ENCODE measurements at places on chromosomes 12 and 14.

GRCh38 chr12:108589840-108590229 is 8.0 kb downstream of the TMEM119 start:
- DNase-seq, result no peak

- DNase-seq, result no peak
Measured at GRCh38 chr14:93045965-93046704, 69.6 kb downstream of the ITPK1 start.

GRCh38 chr12:106139422-106140171 is 843 bp upstream of the NUAK1 start:
- peak; percentile 57 for DNase-seq

DNA sequence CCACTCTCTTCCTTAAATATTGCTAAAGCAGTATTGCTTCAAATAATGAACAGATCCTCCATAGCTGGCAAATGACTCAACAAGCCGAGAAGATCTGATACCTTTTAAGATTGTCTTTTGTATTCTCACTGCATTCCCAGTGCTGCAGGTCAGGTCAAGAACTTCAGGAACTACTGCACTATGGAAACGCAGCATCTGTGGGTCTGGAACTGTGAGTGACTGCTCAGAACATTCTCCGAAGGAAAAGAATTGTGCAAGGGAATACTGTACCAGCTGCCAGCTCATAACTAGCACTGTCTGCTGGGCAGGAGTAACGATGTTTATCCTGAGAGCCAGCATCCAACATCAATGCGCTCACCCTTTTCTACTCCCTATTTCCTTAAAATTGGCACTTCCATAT is 348.0 kb upstream of the SOX5 start:
- DNase-seq, result no peak

- DNase-seq, result peak; percentile 84
Measured at GRCh38 chr14:91249841-91250616, 5.5 kb upstream of the GPR68 start.

- no peak for DNase-seq
Measured at GRCh38 chr12:54411391-54412241, 7.5 kb downstream of the ITGA5 start.

- DNase-seq, result no peak
Measured at GRCh38 chr14:90058876-90059458, 2.8 kb upstream of the KCNK13 start.

- no peak for DNase-seq
Measured at GRCh38 chr12:38788106-38788505, 117.3 kb downstream of the CPNE8 start.
